ENCODE measurements at places on chromosomes 11 and 22.

GRCh38 chr22:39462443-39463221 is 5.8 kb downstream of the MGAT3 start:
- DNase-seq, result no peak

DNA sequence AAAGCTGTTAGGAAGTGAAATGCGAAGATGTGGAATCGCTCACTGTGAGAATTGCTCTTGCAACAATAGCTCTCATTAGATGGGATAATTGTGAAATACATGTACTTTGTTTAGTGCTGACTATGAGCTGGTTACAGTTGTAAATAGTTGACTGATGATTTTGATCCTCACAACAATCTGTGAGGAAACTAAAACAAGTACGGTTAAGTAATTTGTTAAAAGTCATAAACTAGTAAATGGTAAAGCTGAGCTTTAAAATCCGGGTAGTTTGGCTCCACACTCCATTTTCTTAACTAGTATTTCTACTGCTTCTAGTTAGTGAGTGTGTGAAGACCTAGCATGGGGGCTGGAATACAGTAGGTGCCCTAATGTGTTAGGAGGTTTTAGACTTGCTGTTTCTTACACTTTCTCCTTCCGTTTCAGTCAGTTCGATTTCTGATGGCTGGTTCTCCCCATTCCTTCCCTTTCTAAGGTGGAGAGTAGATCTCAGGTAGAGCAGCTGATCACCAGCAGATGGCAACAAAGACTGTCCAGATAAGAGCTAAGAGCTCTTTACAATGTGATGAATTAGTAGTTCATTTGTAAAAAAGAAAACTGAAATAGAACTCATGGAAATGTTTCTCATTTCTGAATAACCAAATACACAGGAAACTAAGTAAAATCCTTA is 16.3 kb upstream of the CYP2R1 start:
- DNase-seq, result no peak

GRCh38 chr11:101786916-101787315 is 127.9 kb upstream of the CEP126 start:
- no peak for DNase-seq

DNA sequence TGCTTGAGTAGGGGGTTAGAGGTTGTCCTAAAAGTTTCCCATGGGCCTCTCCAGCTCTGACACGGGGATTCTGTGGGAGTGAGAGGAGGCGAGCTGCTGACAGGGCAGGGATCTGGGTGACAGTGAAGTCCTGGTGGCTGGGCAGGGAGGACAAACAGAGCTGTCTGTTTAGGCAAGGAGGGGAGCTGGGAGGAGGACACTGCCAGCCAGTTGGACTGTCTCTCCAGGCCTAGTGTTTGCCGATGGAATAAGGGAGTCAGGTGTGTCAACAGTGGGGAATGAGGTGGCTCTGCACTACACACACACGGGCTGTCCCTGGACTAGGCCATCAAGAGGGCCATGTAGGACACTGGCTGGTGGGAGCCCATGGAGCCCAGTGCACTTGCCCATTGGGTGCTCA is 20.6 kb upstream of the SYT7 start:
- DNase-seq, result no peak

DNA sequence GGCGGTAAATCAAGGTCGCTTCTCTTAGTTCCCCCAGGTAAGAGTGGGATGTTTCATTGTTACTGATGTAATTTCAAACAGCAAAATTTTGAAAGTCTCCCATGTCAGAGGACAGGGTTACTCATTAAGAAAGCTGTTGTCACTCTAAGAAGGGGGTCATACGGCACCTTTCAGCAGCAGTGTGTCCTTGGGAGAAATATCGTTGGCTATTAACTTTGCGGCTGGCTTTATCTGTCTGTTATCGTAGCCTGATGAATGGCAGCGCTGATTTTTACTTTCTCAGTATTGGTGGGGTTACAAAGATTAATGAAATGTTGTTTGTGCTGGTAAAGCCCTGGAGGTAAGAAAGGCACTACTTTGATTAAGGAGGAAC is 27.5 kb upstream of the FBXO3 start:
- DNase-seq, result no peak

DNA sequence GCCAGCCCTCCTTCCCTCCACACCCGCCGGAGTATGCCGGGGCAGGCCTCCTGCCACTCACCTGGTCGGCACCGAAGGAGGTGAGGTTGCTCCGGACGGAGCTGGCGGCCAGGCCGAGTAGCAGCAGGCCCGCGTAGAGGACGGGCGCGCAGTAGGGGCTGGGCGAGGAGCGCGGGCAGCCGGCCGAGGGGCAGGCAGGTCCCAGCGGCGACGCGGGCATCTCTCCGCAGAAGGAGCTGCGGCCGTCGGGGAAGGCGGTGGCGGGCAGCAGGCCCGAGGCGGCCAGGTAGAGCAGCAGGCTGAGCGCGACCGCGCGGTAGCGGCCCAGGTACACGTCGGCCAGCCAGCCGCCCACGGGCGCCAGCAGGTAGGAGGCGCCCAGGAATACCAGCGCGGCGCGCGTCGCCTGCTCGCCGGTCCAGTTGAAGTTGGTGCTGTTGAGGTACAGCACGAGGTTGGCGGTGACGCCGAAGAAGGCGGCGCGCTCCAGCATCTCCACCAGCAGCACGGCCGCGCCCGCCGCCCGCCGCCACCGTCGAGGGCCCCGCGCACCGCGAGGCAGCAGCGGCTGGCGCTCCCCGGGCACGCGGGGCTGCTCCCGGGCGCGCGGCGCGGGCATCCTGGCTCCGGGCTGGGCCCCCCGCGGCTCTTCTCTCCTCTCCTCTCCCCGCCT is 907 bp downstream of the SLC15A3 start:
- DNase-seq, result peak; percentile 70

DNA sequence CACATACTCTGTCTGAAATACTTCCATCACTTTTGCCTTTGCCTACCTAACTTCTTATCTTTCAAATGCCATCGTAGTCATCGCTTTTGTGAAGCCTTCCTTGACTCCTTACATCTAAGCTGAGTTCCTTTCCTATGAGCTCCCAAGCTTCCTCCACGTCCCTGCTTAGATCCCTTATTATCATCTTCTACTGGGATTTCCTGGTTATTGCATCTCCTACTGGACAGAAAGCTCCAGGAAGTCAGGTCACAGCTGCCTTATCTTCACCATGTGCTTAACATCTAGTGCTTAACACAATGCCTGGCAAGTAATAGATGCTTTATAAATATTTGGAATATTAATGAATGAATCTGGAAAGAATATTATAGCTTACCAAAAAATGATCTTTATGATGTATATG is 5.9 kb downstream of the YPEL4 start:
- no peak for DNase-seq

- DNase-seq, result no peak
Measured at GRCh38 chr11:128832121-128832497, 35.0 kb downstream of the KCNJ1 start.

- DNase-seq, result no peak
Measured at GRCh38 chr11:45430361-45430760, 144.2 kb upstream of the SYT13 start.

- no peak for DNase-seq
Measured at GRCh38 chr22:37255558-37256006, 11.5 kb upstream of the RAC2 start.

- no peak for DNase-seq
Measured at GRCh38 chr22:29753808-29754657, 12.8 kb downstream of the ZMAT5 start.

GRCh38 chr11:94127638-94128037 is 1.0 kb upstream of the PANX1 start:
- no peak for DNase-seq

DNA sequence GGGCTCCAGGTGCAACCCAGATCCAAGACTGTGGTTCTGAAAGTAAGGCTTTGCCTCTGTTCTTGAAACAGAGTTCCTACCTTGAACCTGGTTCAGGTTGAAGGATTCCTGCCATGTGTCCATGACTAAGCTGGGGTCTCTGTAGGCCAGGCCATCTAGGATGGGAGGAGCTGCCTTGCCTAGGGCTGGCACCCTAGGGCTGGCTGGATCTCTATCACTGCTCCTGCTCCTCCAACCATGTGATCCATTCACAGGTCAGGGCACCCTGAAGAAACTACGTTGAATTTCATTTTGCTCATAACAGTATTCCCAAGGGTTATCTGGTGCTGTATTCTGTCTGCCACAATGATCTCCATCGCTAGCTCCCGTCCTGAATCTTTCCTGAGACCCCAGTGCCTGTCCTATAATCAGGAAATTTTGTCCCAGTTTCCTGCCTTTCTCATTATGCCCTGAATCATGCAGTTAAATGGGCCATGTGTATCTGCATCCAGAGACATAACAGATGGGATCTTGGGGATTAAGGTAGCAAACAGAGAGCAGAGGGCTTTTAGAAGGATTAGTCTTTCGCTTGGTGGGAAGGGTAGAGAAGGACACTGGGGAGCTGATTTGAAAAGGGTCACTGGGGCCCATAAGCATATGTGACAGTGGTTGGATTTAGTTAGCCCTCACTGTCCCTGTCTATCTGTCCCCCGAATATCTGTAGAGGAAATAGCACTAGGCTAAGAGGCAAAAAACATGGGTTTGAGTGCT is 98.2 kb upstream of the MTMR2 start:
- no peak for DNase-seq

DNA sequence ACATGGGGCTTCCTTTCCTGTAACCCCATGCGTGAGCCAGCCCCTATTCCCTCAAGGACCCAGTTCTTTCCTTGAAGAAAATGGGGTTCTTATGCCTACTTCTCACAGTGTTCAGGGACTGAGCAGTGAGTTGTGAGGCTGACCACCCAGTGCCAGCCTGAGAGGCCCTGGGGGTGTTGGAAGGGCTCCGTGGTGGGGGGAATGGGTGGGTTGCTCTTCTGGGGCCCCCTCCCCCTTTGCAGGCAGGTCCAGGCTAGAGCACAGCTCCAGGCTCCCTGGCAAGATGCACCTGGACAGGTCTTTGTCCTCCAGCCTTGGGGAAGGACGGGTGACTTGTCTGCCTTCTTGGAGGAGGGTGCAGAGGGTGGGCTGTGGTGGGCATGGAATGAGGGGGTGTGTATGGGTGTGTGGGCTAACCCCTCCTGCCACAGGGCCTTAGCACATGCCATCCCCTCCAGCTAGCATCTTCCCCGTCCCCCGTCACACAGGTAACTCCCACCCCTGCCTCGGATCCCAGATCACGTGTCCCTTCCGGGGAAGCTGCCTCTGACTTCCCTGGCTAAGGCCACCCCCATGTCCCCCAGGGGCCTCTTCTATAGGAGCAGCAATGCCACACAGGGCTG is 64.6 kb downstream of the MYEOV start:
- peak; percentile 57 for DNase-seq

- no peak for DNase-seq
Measured at GRCh38 chr11:36098087-36098486, 154.2 kb downstream of the LDLRAD3 start.

- no peak for DNase-seq
Measured at GRCh38 chr11:114623720-114624119, 28.1 kb upstream of the NXPE4 start.

GRCh38 chr11:36509201-36509639 is 852 bp downstream of the TRAF6 start:
- peak; percentile 81 for DNase-seq

- DNase-seq, result no peak
Measured at GRCh38 chr11:48154151-48154550, 62.5 kb upstream of the OR4B1 start.

DNA sequence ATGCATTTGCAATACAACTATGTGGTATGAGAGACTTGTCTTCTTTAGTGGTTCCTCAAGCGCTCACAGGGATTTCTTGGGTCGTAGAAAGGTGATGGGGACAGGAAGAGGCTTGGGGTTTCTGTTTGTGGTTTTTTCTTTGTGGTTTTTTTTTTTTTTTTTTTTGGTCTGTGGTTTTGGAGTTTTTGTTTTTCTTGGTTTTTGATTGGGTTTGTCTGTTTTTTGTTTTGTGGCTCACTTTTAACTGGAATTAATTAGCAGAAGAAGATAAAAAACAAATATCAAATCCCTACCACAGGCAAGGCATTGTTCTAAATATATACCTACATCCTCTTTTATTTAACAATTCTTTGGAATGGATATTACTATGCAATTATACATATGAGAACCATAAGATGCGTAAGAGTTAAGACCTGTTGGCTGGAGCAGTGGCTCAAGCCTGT is 5.5 kb downstream of the TTC28 start:
- DNase-seq, result no peak

DNA sequence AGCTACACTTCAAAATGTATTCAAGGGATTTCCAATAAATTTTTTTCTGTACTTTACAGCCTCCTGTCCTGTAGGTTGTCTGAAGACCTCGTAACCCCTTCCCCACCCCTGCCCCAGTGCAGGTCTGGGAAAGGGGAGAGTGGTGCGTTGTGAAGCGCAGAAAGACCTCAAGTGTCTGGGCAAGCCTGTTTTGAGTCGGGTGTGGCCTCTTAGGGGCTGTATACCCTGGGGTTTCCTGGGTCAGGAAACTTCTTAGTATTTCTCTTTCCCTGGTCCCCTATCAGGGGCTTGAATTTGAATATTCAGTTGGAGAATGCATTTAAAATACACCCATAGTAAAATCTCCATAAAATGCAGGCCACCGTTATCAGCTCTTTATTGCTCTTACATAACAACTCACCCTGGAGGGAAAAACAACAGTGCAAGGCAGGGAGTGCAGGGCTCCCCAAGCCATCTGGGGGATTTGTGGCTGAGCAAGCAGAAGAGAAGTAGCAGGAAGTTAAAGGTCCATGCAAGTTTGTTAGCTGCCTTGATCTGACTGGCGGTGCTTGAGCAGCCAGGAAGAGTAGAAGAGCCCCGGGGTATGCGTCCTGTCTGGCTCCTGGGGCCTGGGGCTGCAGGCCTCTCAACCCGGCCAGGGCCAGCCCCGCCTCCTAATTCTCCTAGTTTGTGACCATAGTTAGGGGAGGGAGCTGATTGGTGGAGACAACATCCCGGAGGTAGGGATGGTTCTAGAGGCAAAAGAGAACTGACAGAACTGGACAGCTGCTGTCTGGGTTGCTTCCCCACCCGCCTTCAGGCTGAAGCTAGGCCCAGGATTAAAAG is 25.7 kb downstream of the ARHGAP1 start:
- peak; percentile 64 for DNase-seq

DNA sequence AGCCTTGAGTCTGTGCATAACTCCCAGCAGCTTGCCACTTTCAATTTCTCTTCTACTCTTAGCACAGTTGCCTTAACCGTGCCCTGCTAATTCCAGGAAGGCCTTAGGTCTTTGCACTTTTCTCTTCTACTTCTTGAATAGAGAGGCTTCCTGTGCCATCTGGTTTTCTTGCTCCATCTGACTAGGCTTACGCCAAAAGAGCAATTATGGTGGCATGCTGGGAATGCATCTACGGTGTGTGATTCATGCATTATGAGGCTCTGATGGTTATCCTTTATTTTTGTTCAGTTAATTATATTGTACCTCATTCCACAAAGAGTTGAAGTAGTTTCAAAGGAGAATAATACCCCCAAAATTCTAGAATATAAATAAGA is 29.4 kb downstream of the SIK2 start:
- DNase-seq, result no peak

GRCh38 chr11:69707176-69707575 is 3.4 kb upstream of the FGF19 start:
- no peak for DNase-seq

- no peak for DNase-seq
Measured at GRCh38 chr22:28139516-28139915, 220.5 kb upstream of the PITPNB start.

- no peak for DNase-seq
Measured at GRCh38 chr11:12848413-12848812, 160.7 kb upstream of the RASSF10 start.

- no peak for DNase-seq
Measured at GRCh38 chr22:43320943-43321900, 21.9 kb downstream of the SCUBE1 start.

- no peak for DNase-seq
Measured at GRCh38 chr11:62398011-62398994, 20.5 kb upstream of the SCGB1A1 start.

Measured in activated effector memory CD4-positive, alpha-beta T cell treated with anti-CD3 and anti-CD28 coated beads, Interleukin-2, amount 50 U/mL, for 16 hours (primary cell).